ENCODE measurements at places on chromosomes 11 and 22. TPM values are rescaled to one million over a fixed set of nuclear protein-coding genes. Genes with fewer than 3 reads are reported as not detected.
A peak's percentile ranks its signal among the peaks of the same experiment; 100 is the strongest.

Gene CHRM4
- 0.21 TPM for total RNA-seq

Gene CBX6
- 83.5 TPM for total RNA-seq

Gene ALDH3B1
- total RNA-seq: 4.7 TPM

Gene GAS2
- 0.70 TPM for total RNA-seq

Gene MGAT3
- 9.4 TPM for total RNA-seq

Gene MRGPRX4
- not detected for total RNA-seq

Gene CDON
- total RNA-seq: 24.4 TPM

Gene LRP4
- 54.1 TPM for total RNA-seq

Gene CD3E
- total RNA-seq: not detected

DNA sequence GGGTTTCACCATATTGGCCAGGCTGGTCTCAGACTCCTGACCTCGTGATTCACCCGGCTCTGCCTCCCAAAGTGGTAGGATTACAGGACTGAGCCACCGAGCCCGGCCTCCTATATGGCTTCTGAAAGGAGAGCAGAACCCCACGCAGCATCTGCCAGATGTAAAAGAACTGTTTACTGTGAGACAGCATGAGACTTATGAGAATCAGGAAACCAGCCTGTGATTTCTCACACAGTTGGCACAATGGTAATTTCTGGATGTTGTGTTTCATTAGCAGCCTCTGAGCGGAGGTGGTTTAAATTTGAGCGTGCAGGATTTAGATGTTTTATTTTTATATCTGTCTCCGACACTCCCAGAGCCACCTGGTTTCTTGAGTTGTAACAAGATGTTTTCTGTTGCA lies 33.8 kb downstream of the CEP164 start:
- no peak for DNase-seq

- DNase-seq: no peak
Observed at GRCh38 chr11:134176284-134176683, 47.5 kb downstream of the NCAPD3 start.

GRCh38 chr11:93444617-93445073 lies 98.5 kb downstream of the SMCO4 start:
- DNase-seq: no peak

- no peak for DNase-seq
Observed at GRCh38 chr11:58577555-58578135, 1.2 kb upstream of the ZFP91 start.

GRCh38 chr11:82465481-82465880 lies 268.2 kb downstream of the FAM181B start:
- no peak for DNase-seq

DNA sequence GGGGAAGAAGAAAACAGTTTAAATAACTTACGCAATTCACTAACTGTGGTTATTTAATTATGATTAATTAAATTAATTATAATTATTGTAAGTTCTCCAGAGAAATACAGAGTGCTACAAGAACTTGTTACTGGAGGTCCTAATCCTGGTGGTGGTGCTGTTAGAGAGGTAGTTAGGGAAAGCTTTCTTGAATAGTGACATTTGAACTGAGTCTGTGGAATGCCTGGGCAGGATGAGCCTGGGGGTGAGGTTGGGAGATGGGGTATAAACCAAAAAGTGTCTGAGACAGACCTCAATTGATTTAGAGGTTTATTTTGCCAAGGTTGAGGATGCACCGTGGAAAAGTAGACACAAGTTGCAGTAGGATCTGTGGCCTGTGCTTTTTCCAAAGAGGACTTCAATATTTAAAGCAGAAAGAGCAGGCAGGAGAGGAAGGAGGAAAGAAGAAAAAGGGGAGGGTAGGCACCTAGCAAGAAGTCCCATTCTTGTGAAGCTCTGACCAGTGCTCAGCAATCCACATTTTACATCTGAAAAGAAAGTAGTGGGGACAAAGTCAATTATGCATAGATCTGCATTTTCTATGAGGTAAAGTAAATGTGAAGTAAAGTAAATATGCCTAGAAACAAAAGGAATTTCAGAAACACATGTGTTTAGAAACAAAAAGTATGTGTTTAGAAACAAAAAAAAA lies 4.4 kb upstream of the ZNF202 start:
- no peak for DNase-seq

DNA sequence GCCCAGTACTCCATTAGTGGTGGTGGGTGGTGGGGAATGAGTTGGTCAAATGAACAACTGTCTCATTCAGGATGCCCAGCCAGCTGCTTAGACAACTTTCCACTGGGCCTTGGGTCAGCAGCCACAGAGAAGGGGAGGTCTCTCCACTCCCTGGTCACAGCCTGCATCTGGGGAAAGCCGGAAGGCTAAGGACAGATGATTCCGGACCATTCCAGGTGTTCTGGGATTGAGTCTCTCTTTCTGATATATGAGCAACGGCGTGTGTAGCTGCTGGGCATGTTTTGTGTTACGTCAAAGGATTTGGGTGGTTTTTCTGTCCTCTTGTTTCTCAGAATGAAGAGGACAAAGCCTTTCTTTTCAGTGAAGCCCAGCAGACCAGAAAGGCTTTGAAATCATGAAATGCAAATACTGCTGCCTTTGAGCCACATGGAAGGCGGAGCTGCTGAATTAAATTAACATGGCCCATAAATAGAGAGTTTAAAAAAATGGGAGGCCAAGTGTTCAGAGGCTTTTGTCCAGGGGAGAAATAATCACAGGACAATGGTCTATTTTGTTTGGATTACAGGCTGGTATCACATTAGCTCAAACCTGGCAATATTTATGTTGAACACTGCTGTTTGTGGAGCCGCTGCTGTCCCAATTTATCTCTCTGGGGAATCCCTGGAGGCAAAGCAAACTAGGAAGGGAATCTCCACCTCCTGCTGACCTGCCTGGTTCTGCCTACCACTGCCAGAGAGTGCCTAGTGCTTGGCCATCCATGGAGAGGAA lies 234.4 kb upstream of the E2F8 start:
- no peak for DNase-seq

GRCh38 chr11:75330291-75330690 lies 21.2 kb downstream of the ARRB1 start:
- no peak for DNase-seq

- no peak for DNase-seq
Observed at GRCh38 chr11:2992997-2993325, 832 bp upstream of the NAP1L4 start.

GRCh38 chr11:69840371-69841169 lies 21.4 kb upstream of the FGF3 start:
- no peak for DNase-seq

- no peak for DNase-seq
Observed at GRCh38 chr11:30451167-30451566, 128.3 kb downstream of the ARL14EP start.

DNA sequence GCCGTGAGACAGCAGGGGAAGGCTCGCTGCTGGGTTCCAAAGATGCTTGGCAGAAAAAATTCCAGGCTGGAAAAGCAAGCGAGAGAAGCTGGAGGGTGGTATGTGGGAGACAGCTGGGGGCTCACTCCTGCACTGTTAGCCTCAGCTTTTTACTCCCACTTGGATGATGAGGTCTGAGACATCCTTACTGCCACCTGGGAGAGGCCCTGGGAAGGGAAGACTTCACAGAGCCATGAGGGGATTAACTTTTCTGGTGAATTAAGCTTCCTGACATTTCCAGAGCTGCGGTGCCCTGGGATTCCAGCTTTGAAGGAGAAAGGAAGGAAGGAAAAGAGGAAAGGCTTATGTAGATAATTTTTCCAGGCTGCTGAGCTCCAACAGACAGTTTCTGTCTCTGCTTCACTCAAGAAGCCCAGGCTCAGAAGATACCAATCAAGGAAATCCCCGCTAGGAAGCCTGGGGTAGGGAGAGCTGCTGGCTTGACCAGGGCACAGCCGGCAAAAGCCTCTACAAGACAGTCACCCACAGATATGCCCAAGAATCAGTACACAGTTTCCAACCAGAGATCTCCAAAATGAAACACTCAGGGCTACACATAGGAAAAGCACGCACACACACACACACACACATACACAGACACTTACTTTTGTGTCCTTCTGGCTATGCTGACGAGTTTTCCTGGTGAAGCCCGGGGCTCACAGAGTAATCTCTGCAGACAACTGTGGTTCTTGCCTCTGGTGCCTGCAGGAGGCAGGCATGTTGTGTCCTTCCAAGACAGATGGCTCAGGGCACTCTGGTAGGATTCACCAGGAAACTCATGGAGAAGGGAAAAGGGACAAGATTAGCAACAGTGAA lies 907 bp downstream of the MCHR1 start:
- DNase-seq: no peak

- DNase-seq: no peak
Observed at GRCh38 chr22:38180841-38181452, 683 bp downstream of the PLA2G6 start.

DNA sequence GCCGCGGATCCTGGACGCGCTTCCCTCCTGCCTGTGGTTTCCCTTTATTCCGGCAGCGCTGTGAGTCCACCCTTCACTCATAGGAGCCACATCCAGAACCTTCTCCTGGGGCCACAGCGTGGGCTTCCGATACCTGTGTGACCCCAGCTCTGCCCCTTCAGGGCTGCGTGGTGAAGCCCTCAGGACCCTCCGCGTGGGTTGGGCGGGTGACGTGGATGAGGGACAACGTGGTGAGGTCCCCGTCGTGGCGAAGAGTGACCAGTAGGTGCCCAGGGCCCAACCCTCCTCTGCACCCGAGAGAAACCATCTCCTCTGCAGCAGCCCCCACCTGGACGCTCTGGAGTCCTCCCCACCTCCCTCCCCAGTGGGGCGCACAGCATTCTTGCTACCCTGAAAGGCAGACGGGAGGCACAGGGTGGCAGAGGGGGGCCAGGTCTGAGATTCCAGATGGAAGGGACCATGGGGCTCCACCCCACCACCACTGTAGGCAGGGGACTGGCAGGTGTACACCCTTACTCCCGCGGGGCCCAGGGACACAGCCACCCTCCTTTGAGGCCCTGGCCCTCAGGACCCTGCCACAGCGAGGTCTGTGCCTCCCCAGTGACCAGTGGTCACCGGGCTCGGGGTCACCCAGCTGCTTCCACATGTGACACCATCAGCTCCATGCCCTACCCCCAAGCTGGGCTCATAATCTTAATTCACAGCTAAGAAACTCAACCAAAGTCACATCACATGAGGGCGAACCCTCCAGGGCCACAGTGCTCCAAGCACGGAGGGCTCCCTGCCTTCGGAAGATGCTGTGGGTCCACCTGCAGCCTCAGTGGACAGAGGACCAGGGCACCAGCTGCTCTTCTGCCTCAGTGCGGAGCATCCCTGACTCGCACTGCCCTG lies 3.4 kb upstream of the ZBED4 start:
- DNase-seq: no peak

- no peak for DNase-seq
Observed at GRCh38 chr11:14347991-14348390, 11.0 kb downstream of the RRAS2 start.

DNA sequence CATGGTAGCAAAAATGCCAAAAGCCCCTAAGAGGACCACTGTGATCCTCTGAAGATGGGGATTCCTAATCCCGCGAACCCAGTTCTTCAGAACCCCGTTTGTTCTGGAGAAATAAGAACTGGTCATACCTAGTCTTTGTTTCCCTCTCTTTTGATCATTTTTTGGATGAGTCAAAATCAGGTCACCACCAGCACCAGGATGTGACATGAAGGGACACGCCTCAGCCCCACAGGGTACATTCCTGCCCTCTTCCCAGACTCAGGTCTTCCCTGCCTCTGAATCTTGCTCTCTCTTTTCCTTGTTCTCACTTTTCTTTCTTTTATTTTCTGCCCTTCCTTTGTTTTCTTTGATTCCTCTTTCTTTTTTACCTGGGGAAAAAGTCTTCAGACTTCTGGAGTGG lies 14.6 kb upstream of the ANO1 start:
- DNase-seq: peak; percentile 40

GRCh38 chr11:9570313-9571025 lies 3.0 kb upstream of the WEE1 start:
- no peak for DNase-seq

- no peak for DNase-seq
Observed at GRCh38 chr22:29654882-29655281, 51.4 kb downstream of the NF2 start.

DNA sequence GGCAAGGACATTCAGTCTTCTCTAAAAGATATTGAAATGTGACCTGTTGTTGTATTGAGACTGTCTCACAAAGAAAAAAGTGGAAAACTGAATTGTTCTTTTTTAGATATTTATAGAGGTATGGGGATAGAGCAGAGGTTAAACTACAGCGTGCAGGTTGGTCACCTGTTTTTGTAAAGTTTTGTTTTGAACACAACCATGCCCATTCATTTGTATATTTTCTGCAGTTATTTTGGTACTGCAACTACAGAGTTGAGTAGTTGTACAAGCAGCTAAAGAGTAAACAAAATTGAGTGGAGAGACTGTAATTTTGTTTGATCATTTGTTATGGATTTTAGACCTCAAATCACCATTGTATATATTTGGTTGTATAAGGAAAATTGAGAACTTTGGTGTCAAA lies 11.3 kb downstream of the EED start:
- DNase-seq: no peak

- peak; percentile 89 for DNase-seq
Observed at GRCh38 chr11:61187505-61188130, 15.7 kb upstream of the PGA3 start.

DNA sequence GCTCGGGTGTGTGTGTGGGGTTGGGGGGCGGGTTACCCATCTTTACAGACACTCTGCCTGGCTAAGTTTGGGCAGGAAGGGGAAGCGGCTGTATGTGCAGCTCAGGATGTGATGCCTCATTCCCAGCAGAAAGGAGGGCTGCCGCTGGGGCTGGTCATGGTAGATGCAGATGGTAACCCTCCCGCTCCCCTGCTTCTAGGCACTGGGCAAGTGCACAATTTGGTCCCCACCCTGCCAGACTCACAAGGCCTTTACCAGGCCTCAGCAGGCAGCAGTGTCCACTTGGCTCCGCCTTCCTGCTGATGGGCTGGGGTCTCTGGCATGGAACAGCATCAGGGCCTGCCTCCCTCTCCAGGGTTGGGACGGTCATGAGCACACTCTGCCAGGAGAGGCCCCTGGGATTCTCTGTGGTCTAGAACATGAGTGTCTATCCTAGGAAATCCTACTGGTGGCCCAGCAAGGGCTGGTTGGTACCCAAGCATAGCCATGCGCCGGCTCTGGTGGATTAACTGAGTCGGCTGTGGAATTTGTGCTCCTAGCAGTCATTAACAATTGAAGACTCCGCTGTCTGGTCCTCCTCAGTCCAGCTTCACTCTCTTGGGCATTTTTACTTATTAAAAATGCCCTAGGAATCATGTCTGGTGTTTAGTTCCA lies 4.2 kb downstream of the LMO1 start:
- DNase-seq: no peak

GRCh38 chr11:61874853-61875252 lies 16.5 kb downstream of the FADS3 start:
- DNase-seq: no peak

DNA sequence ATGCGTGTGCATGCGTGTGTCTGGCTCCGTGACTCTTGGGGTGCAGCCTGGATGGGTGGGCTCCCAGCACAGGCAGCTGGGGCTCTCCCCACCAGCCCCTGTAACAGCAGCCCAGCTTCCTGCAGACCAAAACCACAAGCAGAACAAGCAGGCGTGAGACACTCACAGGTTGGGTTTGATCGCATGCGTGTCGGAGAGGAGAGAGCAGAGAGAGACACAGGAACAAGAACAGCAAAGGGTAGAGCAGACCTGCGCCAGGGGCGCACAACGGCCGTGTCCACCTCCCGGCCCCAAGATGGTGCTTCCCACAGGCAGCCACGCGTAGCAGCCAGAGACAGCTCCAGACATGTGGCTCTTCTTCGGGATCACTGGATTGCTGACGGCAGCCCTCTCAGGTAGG lies at the start of gene CD6:
Gene CD6, plus strand, starts transcription at position 161 of the 400 bp plus-strand sequence. Its CDS starts 186 bp downstream, at position 347.
- DNase-seq: no peak
